ENCODE measurements at places on chromosomes 6 and 20.

- DNase-seq: no peak
Observed at GRCh38 chr20:56810141-56810540, 181.0 kb downstream of the TFAP2C start.

DNA sequence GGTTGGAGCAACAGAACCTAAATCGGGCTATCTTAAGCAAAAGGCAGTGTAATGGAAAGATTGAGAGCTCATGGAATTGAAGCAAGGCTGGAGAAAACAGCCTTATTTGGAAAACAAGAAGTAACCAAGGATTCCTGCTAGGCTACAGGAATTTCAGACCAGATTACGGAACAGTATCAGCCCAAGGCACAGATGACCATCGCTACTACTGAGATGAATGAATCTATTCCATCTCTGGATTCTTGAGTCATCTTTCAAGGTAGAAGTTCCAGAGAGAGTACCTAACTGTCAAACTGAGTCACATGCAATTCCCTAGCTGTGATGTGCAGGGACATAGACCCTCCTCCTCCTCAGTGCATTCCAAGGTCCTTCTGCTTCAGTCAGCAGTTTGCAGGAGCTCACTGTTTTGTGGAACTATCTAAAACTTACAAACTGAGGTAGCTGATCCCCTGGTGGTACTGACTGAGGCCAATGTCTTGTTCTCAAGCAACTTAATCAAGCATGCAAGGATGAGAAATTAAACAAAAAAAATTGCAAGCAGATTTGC lies 62.0 kb upstream of the SMLR1 start:
- DNase-seq: no peak

GRCh38 chr20:53960579-53961272 lies 109.7 kb downstream of the BCAS1 start:
- DNase-seq: no peak

DNA sequence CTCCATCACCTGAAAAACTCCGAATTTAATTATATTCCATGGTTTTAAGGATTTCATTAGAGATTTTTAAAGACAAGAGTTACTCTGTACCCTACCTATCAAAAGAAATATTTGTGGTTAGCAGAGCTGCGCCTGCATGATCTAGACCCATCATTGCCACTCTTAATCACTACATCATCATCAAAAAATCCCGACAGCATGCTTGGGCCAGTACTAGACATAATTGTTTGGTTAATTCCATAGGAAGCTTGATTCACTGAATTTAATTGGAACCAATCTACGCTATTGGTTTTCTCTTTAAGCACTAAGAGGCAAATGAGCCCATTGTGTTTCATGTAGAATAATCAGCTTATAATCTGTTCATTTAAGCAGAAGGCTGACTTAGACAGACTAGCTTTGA lies 33.4 kb upstream of the RNF217 start:
- no peak for DNase-seq

- no peak for DNase-seq
Observed at GRCh38 chr6:138331444-138331843, 46.3 kb upstream of the SMIM28 start.

DNA sequence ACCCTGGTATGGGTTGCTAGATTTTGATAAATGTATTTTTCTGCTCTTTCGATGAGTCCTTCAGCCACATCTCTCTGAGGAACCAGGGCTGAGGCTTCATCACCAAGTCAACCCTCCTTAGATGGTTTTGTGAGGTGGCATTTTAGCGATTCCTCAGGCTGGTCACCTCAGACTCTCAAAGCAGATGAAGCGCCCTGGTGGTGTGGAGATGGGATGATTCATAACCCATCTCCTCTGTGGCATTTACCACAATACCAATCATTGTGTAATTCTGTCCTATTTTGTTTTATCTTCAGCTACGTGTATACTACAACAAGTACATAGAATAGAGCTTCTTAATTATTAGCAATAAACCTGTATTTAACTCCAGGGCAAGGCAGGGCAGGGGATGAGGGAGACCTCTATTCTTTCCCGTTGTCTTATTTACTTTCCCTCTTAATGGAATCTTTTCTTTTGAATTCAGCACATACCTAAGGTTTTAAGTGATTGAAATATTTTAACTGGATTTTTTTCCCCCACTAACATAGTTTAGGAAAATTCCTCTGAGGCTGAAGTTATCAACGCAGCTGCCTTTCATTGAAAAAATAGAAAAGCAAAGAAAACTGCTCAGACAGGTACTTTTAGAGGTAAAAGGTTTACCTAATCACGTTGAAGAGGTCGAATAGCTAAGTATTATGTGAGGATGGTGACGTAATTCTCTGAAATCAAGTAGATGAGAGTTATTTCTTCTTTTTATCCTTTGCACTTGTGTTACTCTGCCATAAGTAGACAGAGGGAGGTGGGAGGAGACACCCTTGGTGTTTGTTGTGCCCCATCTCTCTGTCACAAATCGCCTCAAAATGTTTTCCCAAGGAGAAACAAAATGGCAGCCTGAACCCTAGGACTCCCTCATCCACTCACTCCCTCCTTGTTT lies 57.4 kb upstream of the EDN3 start:
- DNase-seq: no peak

DNA sequence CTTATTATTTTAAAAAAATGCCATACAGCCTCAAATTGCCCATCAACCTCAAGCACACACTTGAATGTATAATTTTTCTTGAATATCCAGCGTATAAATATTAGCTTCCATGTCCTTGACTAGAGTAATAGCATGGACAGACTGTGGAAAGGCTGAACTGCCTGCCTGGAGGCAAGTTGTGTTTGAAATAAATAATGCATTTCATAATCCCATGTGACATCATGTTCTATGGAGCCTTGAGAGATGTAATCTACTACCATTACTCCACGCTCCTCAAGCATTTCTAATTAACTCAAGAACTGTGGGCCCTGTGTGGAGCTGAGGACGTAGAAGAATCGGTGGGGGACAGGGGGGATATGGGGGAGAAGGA lies 94.2 kb downstream of the CDS2 start:
- DNase-seq: no peak

DNA sequence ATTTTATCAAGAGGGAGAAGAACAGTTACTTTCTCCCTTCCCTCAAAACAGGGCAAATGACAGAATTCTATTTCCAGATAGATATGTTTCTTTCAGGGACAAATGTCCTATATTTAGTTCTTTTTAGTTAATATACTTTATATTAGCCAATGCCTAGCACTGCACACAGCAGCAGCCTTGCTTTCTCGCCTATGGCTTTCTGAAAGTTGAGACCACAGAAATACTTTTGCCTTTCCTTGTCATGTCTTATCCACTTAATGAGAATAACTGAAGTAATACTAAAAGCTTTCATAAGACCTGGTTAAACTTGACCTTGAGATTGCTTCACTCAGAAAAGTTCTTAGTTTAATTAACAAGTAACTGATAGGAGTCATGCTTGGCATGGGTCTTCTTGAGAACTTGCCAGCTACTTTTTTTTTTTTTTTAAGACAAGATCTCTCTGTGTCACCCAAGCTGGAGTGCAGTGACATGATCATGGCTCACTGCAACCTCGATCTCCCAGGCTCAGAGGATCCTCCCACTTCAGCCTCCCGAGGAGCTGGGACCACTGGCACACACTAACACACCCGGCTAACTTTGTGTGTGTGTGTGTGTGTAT lies 159.3 kb downstream of the CDKAL1 start:
- no peak for DNase-seq

- DNase-seq: no peak
Observed at GRCh38 chr6:128114164-128114563, 213.3 kb upstream of the THEMIS start.

DNA sequence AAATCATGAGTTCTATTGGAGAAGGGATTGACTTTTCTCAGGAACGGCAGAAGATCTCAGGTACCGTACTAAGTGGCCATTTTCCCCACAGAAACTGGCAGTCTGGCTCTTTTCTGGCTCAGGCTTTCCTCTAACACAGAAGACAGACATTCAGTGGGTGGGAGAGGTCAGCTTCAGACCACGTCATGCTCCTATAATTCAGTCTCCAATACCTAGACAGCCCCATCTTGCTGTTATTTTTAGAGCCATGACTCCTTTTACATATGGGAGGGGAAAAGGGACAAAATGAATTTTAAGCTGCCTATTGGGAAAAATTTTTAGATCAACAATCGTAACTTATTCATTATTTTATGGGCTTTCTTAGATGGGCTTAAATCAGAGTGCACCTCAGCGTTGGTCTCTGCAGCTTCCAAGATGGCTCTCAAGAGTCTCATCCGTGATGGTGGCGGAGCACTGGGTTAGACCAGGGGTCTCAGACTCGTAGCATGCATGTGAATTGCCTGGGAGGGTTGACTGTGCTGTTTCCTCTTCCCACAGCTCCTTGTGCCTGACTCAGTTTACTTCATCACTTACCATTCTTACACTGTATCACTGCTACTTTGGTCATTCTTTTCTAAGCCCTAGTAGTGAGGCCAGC lies 86.9 kb downstream of the TCP11 start:
- DNase-seq: no peak

DNA sequence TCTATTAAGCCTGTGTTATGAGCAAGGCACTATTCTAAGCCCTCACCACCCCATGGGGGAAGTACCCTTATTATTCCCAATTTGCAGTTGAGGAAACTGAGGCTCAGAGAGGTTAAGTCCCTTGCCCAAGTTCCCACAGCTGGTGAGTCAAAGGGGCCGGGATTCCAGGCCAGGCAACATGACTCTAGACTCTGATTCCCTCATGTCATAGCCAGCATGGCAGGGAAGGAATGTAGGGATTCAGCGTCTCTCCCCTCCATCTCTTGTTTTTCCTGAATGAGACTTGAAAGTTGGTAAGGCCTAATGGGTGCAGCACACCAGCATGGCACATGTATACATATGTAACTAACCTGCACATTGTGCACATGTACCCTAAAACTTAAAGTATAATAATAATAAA lies 6.7 kb downstream of the C6orf132 start:
- no peak for DNase-seq

GRCh38 chr20:20211274-20211987 lies 156.5 kb upstream of the INSM1 start:
- no peak for DNase-seq

- DNase-seq: no peak
Observed at GRCh38 chr6:15897063-15897876, 231.6 kb upstream of the MYLIP start.

- DNase-seq: no peak
Observed at GRCh38 chr6:162722633-162723032, 4.9 kb downstream of the PRKN start.

DNA sequence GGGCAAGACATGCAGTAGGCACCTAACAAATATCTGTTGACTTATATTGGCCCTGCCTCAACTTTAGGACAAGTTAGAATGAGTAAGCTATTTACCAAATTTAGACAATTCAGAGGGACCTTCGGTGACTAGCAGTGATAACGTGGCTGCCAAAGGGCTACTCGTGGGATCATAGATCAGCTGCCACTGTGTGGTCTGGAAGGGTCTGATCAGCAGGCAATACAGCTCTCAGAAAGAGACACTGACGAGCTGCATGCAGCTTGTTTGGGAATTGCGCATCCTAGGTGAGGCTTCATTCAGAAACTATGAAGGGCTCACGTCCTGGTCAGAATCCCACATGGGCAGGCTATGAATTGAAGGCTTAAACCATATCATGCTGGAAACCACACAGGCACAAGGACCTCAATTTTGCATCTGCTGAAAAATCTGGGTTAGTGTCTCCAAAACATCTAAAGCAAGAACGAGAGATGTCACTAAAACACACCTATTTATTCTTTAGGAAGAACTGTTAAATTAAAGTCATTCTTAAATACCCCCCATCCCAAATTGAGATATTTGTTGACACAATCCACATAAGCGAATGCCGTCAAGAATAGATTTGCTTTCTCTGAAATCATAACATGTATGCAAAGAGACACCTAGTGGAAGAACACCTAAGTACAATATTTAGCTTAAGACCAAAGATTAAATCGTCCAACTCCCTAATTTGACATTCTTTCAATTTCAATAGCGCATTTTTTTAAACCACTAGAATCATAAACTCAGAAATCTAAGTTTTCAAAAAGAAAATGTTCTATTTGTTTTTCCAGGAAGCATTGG lies 79.6 kb downstream of the IPCEF1 start:
- peak; percentile 11 for DNase-seq

DNA sequence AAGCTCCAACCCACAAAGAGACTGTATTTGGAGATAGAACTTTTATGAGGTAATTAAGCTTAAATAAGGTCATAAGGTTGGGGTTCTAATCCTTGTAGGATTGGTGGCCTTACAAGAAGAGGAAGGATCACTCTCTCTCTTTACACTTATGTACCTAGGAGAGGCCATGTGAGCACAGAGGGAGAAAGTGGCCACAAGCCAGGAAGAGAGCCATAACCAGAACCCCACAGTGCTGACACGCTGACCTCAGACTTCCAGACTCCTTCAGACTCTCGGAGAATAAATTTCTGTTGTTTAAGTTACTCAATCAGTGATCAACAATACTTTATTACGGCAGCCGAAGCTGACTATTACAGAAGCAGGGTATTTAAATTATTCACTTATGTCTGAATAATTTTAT lies 430.5 kb upstream of the EPHA7 start:
- peak; percentile 1 for DNase-seq

DNA sequence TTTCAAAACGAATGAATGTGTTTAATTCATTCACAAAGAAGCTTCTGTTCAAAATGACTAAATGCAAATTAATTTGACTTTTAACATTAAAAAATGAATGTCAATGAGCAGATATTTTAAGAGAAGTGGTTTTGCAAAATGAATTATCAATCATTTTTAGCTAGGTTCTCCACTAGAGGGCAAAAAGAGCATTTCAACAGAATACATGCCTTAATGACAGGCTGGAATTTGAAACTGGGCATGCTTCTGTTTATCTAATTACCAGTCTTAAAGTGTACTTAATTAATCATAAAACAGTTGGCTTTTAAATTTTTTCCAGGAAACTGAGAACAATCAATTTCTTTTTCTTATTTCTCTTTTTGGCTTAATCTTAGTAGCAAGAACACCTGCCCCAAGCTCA lies 63.8 kb upstream of the TINAG start:
- no peak for DNase-seq

DNA sequence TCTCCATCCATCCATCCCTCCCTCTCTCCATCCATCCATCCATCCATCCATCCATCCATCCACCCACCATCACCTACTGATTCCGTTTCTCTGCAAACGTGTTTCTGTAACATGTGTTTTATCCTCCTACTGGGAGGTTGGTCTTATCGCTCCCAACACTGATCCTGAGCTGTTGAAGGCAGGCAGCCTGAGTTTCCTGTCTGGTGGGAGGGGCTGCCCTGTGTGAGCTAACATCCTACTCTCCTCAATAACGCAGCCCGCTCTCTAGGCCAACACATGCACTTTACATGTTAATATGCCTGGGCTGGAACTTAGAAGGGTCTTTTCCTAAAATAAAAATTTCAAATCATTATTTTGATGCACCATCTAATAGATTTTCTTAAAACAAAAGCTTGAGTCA lies 126.5 kb downstream of the WDR27 start:
- no peak for DNase-seq
